Left ventricle myocardium inferior (tissue), 1 donor: ENCODE measurements at places on chromosomes 2 and 18.

DNA sequence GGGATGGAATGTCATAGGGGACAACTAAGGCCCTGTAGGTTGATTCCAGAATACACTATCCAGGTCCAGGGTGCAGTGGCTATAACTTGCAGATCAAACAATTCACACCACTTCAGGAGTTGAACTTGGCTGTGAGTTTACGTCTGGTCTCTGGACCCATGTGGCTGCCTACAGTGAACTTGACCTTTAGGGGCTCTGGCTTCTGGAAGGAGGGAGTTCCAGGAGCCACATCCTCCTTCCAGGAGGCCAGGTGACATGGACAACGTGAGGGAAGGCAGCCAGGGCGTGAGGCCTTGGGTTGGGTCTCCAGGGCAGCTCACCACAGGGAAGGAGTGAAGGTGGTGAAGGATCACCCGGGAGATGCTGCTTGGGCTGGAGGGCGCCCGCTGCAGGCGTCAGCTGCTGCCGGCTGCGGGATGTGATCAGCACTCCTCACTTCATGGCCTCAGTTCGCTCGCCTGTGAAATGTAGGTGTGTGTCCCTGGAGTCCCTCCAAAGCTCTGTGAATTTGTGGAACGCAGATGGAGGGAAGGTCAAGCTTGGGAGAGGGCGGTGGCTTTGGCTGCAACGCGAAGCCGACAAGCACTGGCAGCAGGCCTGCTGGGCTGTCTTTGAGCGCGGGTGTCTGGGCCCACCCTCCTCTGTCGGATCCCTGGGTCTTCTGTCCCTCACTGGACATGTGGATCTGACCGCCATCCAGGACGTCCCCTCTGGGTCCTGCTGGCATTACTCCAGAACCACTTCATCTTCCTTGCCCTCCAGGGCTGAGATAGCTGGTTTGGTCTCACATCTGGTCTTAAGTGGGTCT lies 146.5 kb downstream of the GLI2 start:
- H3K27me3 ChIP-seq: peaks cover 23% of the 10 kb centered on the region
- H3K4me3 ChIP-seq: no peak overlapping the region
- H3K27ac ChIP-seq: no peak overlapping the region
- peak; percentile 42 for DNase-seq
- H3K4me1 ChIP-seq: peaks cover 8% of the 10 kb centered on the region

- H3K4me1 ChIP-seq: peaks cover 6% of the 10 kb centered on the region
- H3K27ac ChIP-seq: peak overlapping the region; percentile 20
- no peak overlapping the region for H3K4me3 ChIP-seq
- no peaks in the 10 kb centered on the region for H3K27me3 ChIP-seq
Observed at GRCh38 chr18:51211552-51211951, 14.1 kb upstream of the MEX3C start.

DNA sequence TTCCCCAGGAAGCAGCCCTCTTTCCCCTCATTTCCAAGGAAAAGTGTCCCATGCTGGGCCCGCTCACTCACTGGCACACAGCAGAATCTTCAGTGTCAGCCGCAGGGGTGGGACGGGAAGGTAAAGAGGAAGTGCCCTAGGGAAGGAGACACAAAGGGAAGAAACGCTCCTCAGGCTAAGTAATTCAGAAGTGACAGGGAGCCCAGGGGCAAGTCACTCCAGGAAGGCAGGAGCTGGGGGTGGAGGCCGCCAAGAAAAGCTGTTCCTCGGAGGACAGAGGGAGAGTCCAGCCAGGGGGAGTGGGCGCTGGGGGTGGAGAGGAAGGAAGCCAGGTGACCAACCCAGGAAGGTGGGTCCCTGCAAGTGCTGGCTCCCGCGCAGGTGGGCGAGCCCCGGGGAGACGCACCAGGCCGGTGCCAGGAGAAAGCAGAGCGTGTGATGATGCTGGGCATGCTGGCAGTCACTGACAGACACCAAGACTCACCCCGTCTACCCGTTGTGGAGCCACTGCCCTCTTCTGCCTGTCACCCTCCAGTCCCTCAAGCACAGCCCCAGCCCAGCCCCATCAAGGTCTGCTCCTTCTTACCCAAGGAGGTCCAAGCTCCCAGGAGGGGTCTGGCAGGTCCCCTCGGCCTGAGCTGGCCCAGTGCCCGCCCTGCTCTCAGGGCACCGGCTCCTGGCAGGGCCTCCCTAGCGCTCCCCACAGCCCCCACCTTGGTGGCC lies 21.7 kb downstream of the HDAC4 start:
- H3K4me1 ChIP-seq: peaks cover 39% of the 10 kb centered on the region
- no peak overlapping the region for H3K27ac ChIP-seq
- DNase-seq: no peak

- no peak for DNase-seq
- no peak overlapping the region for H3K4me3 ChIP-seq
- no peaks in the 10 kb centered on the region for H3K4me1 ChIP-seq
- H3K36me3 ChIP-seq: no peaks in the 10 kb centered on the region
Observed at GRCh38 chr2:61550375-61551209, 12.4 kb upstream of the XPO1 start.

DNA sequence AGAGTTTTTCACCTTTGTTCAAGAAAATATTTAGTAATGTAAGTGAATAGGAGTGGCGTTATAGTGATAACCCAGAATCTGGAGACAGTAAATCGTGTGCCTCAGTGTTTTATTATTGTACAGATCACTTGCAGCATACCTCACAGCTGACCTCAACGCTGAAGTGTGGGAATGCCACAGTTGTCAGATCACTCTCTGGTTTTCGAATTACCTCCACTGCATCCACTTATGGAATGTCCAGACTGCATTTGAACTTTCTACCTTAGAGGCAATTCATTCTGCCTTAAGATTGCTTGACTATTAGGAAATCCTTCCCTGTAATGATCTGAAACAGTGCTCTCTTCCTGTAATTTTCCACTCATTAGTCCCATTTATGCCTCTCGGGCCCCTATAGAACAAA lies 164.5 kb upstream of the ALPP start:
- H3K27me3 ChIP-seq: no peaks in the 10 kb centered on the region
- H3K4me1 ChIP-seq: peaks cover 10% of the 10 kb centered on the region
- H3K36me3 ChIP-seq: peaks cover 28% of the 10 kb centered on the region
- no peak overlapping the region for H3K4me3 ChIP-seq

DNA sequence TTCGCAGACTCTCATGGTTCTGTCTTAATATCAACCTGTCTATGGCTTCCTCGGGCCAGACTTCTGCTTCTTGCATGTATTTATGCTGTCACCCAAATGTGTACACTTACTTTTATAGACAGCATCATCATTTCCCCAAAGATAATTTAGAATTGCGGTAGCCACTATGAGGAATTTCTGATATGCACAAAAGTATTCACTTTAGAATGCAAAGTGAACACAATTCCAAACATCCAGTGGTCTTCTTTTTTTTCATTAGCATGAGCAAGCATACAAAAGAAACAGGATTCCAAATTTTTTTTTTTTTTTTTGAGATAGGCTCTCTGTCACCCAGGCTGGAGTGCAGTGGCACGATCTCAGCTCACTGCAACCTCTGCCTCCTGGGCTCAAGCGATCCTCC lies 21.0 kb upstream of the MCFD2 start:
- H3K4me3 ChIP-seq: no peak overlapping the region
- H3K27ac ChIP-seq: no peak overlapping the region
- no peak for DNase-seq

GRCh38 chr18:28153485-28154065 lies 23.4 kb downstream of the CDH2 start:
- no peak overlapping the region for H3K4me3 ChIP-seq
- no peaks in the 10 kb centered on the region for H3K36me3 ChIP-seq
- peak overlapping the region; percentile 78 for H3K27ac ChIP-seq
- H3K4me1 ChIP-seq: peaks cover 95% of the 10 kb centered on the region
- H3K27me3 ChIP-seq: no peaks in the 10 kb centered on the region
- no peak for DNase-seq

DNA sequence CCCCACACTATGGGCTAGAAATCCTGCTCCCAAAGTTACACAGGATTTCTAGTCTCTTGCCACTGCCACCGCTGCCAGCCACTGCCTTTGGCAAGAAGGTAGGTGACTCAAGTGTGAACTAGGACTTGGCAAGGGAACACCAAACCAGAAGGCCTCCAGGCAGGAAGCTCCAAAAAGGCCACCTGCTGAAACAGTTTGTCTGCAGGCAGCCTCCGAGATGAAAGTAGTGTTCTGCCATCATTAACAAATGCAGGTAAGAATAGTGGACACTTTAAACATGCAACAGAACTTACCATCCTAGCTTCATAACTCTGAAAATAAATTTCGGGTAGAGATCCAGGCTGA lies 3.9 kb downstream of the ANKRD44 start:
- H3K27ac ChIP-seq: peak overlapping the region; percentile 68
- H3K4me1 ChIP-seq: peaks cover 44% of the 10 kb centered on the region
- H3K4me3 ChIP-seq: no peak overlapping the region
- no peaks in the 10 kb centered on the region for H3K36me3 ChIP-seq
- peak; percentile 27 for DNase-seq
- H3K27me3 ChIP-seq: no peaks in the 10 kb centered on the region

DNA sequence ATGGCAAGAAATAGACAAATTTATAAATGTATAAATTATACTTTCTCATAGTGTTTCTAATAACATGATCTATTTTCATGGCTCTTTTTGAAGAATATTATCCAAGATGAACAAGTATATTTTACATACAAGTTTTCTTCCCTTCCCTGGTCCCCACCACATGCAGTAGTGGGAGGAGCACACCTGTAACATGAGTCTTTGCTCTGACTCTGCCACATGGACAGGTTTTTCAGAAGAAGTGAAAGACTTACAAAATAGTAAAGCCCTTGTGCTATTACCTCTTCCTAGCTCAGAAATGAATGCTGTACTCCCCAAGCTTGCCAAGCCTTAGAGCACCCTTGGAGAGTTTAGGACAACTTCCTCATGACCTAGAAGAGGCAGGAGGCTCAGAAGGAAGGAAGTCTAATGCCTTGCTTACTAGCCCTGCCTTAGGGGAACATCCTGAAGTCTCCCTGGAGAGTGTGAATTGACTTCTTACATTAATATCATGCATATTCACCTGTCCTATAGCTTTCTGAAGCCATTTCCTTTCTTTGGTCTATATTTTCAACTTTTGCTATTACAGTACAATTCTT lies 18.4 kb downstream of the MXD1 start:
- peak overlapping the region; percentile 28 for H3K27ac ChIP-seq
- no peak for DNase-seq
- peaks cover 32% of the 10 kb centered on the region for H3K36me3 ChIP-seq
- H3K4me3 ChIP-seq: no peak overlapping the region
- no peaks in the 10 kb centered on the region for H3K27me3 ChIP-seq
